HFFc6 (cell line): ENCODE measurements at places on chromosomes 2 and 18. TPM values are rescaled to one million over a fixed set of nuclear protein-coding genes. Genes with fewer than 3 reads are reported as not detected.
A peak's percentile ranks its signal among the peaks of the same experiment; 100 is the strongest.

- no peak overlapping the region for H3K27ac ChIP-seq
- DNase-seq, result no peak
- H3K4me3 ChIP-seq, result no peak overlapping the region
- peaks cover 11% of the 10 kb centered on the region; the same call in 1 of the 2 replicates for H3K36me3 ChIP-seq
- H3K27me3 ChIP-seq, result no peaks in the 10 kb centered on the region
- peaks cover 52% of the 10 kb centered on the region for H3K4me1 ChIP-seq
Measured at GRCh38 chr2:42192652-42193566, 23.8 kb downstream of the EML4 start.

GRCh38 chr2:127347734-127348392 is 39.9 kb downstream of the MAP3K2 start:
- no peaks in the 10 kb centered on the region; the same call in 1 of the 2 replicates for H3K27me3 ChIP-seq
- no peaks in the 10 kb centered on the region for H3K36me3 ChIP-seq
- no peak overlapping the region for H3K4me3 ChIP-seq
- peaks cover 37% of the 10 kb centered on the region for H3K4me1 ChIP-seq
- no peak overlapping the region for H3K27ac ChIP-seq

DNA sequence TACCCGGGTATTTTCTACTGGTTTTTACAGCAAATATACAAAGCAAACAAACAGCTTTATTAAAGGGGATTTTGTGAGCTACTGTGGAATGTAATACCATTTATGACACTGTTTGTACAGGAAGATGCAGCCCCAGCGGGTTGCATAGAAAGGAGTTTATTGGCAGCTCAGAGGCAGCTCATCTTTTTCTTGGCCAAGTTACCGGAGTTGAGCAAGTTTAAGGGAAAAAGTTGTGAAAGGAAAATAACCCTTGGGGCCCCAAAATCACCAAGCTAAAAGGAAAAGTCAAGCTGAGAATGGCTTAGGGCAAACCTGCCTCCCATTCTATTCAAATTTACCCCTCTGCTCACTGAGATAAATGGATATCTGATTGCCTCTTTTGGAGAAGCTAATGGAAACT is 60.8 kb downstream of the MOB4 start:
- H3K36me3 ChIP-seq, result peaks cover 30% of the 10 kb centered on the region
- peak; percentile 43 for DNase-seq
- H3K27me3 ChIP-seq, result peaks cover 2% of the 10 kb centered on the region; the same call in 1 of the 2 replicates
- H3K4me1 ChIP-seq, result peaks cover 15% of the 10 kb centered on the region

The IHH gene
- total RNA-seq, result not detected in 3 replicates

DNA sequence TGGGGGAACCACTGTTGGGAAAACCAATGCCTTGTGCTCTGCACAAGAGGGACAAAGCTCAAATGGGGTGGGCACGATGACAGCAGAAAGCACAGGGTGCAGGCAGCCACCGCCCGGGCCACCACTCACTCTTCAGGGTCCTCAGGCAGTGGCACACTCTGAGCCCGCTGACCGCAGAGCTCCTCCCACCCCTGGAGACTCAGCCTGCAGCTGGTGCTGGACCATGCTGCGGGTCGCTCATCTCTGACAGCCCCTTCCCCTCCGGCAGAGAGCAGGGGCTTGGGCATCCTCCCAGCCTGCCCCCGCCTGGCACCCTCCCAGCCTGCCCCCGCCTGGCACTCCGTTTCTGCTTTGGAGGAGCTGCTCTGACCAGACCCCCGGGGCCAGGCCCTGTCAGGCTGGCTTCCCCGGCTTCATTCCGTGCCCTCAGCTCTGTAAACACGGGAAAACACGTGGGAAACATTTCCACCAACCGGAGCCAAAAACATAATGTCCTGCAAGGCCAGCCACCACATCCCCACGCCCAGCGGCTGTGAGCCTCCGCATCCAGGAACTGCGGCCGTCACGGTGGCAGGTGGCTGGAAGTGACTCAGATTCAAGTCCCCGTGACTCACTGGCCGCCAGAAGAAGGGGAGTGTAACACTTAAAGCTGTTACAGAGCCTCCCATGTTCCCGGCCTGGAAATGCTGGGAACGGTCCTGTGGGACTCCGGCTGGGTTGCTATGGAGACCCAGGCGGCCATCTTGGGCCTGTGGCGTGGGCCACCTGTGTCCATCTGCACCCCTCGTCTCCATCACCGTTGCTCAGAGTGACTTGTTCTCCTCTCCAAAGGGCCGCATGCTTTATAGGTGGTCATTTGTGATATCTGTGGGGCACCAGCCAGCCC is 6.8 kb upstream of the SNED1 start:
- no peaks in the 10 kb centered on the region for H3K36me3 ChIP-seq
- peaks cover 2% of the 10 kb centered on the region; the same call in 1 of the 2 replicates for H3K27me3 ChIP-seq
- H3K27ac ChIP-seq, result peak overlapping the region; percentile 80
- H3K4me3 ChIP-seq, result peak overlapping the region; percentile 31

The TDRD15 gene
- total RNA-seq, result not detected in 3 replicates

The ALPI gene
- total RNA-seq, result not detected in 3 replicates

DNA sequence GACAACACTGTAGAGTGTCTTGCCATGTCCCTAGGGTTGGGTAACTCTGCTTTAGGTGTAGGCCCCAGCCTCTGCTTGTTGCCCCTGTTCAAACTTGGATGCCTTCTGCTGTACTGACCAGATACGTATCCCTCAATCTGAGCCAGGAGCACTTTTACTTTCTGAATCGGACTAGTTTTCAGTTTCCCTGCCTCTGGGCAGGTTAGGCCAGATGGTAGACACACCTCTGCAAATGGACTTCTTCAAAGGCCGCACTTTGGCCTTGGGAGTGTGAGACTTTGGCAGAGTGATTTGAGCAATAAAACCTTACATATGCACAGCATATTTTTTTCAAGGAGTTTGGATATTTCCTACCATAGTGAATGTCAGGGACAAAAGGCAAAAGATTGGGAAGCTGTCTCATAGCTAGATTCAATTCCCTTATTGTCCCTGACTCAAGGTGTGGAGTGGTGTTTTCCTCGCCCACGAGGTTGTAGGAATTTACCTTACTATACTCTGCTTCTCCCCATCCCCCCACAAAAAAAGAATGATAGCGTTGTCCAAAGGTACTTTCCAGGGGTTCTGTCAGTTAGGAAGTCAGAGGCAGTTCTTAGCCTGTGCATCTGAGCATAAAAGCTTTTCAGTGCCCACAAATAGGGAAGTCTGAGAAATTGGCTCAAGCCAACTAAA is 15.3 kb upstream of the PARD3B start:
- no peak overlapping the region for H3K4me3 ChIP-seq
- no peak for DNase-seq
- H3K27ac ChIP-seq, result no peak overlapping the region
- no peaks in the 10 kb centered on the region; the same call in 1 of the 2 replicates for H3K27me3 ChIP-seq
- no peaks in the 10 kb centered on the region for H3K36me3 ChIP-seq

DNA sequence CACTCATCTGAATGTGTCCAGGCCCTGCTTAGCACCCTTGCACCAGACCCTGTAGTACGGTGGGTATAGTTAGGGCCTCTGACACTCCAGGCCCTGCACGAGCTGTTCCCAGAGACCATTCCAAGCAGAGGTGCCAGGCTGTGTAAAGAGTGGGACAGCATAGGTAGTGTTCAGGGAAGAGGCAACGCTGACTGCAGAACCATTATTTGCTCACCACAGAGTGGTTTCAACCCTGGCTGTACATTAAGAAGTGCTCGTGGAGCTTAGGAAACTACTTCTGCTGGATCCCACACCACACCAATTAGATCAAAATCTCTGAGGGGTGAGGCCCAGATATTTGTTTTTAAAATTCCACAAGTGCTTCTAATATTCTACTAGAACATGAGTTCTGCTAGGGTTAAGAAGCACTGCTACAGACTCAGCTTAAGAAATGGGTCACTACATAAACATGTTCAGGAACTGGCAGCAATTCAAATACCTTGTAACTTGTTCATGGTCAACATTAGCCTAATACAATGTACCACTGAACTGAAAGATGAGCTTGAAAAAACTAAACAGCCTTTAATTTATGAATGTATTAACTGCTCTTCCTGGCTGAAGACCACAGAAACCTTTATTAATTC is 183.0 kb downstream of the MYO5B start:
- peaks cover 47% of the 10 kb centered on the region for H3K4me1 ChIP-seq
- peaks cover 22% of the 10 kb centered on the region for H3K27me3 ChIP-seq
- H3K27ac ChIP-seq, result peak overlapping the region; percentile 77
- H3K4me3 ChIP-seq, result peak overlapping the region; percentile 43

The STON1 gene
- 1.4 to 3.2 TPM (median 1.7 TPM) in 3 replicates for total RNA-seq

- no peak for DNase-seq
- H3K4me1 ChIP-seq, result no peaks in the 10 kb centered on the region
- no peak overlapping the region for H3K27ac ChIP-seq
- H3K4me3 ChIP-seq, result no peak overlapping the region
- no peaks in the 10 kb centered on the region for H3K36me3 ChIP-seq
Measured at GRCh38 chr2:207203056-207203455, 37.3 kb upstream of the KLF7 start.

DNA sequence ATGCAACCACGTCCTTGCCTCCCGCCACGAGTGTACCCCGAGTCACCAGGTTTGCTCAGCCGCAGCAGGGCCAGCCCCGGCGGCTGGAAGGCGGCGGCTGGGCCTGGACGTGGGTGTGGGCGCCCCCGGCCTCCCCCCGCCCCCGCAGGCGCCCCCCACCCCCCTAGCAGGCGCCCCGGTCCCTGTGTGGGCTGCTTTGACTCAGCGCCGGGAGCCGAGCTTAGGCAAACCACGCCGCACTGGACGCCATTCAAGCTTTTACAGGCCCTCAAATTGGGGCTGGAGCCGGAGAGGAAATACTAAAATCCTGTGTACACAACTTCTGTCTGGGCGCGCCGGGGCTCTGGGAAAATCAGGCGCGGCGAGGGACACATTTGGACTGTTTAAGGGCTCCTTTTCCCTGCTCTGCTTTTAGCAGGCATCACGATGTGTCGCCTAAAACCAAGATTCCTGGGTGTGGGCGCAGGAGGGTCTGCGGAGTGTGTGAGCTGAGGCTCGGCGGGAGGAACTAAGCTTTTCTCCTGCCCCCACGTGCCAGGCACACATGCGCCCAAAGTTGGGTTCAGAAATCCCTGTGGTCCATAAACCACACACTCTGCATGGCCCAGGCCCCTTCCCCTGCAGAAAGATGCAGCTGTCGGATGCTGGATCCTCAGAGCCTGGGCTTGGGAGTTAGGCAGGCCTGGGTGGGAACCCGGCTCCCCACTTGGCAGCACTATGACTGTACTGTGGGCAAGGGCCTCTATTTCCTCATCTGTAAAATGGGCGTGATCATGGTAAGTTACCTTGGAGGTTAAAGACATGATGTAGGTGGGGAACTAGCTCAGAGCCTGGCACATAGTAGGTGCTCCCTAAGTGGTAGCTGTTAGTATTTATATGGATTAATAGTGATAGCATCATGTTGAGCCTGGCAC is 57.6 kb downstream of the ATOH8 start:
- peaks cover 5% of the 10 kb centered on the region for H3K27me3 ChIP-seq
- peaks cover 51% of the 10 kb centered on the region for H3K4me1 ChIP-seq
- DNase-seq, result peak; percentile 44
- H3K36me3 ChIP-seq, result no peaks in the 10 kb centered on the region
- peak overlapping the region; percentile 60 for H3K4me3 ChIP-seq

DNA sequence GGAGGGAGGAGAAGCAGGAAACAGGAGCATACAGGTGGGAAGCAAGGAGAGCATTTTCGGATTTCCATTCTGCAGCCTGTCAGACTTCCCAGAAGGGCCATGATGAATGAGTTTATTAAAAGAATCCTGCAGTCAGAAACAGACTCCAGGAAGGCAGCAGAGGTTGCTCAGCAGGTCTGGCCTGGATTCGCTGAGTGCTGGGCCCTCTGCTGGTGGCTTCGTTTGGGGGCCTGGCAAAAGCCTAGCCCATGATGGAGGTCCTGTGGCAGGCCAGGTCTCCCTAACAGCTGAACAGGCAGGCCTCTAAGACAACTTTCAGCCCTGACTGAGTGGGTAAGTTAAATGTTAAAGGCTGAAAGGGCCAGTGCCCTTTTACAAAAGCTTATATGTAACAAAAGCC is 108.2 kb upstream of the CAPN13 start:
- no peaks in the 10 kb centered on the region for H3K4me1 ChIP-seq
- DNase-seq, result no peak
- H3K36me3 ChIP-seq, result no peaks in the 10 kb centered on the region
- H3K4me3 ChIP-seq, result no peak overlapping the region
- H3K27me3 ChIP-seq, result peaks cover 2% of the 10 kb centered on the region
- no peak overlapping the region for H3K27ac ChIP-seq

DNA sequence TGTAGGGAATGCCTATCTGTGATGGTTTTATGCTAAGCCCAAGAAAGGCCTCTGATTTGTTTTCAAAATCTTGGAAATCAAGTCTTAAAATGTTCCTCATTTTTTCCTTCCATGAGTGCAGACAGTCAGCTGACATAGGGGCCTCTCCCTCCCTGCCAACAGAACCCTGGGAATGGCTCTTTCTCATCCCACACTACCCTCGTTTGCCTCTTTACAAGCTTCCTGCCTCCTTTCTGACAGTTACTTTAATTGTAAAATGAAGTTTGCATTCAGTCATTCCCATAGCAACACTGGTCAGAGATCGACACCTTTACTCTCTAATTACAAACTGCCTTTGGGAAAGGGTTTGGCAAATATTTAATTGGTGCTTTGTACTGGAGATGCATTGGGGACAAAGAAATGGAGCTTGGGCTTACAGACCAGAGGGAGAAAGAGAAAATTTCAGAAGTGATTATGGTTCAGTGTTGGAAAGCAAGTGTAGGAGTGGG is 25.4 kb downstream of the KIF5C start:
- H3K36me3 ChIP-seq, result no peaks in the 10 kb centered on the region
- no peaks in the 10 kb centered on the region for H3K4me1 ChIP-seq
- H3K4me3 ChIP-seq, result no peak overlapping the region
- no peak for DNase-seq
- no peak overlapping the region for H3K27ac ChIP-seq
